Naive B cell (primary cell): ENCODE measurements at places on chromosomes 3 and 15.

DNA sequence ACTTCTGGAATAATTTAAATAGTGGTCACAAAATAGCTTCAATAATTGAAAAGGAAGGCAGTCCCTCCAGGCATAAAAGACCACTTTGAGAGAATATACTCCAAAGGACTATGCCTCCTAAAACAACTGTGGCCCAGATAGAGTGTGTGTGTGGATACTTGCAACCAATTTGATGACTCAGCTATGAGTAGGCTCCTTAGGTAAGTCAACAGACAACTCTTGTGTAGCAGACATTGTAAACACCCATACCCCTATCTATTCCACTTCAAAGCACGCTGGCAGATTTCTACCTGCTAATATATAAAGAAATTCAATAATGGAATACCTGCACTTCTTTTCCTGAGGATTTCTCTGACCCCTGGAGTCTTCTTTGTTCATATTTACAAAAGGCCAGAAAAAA is 254.5 kb downstream of the NEK10 start:
- DNase-seq = no peak

GRCh38 chr3:55075846-55076245 is 148.0 kb upstream of the LRTM1 start:
- DNase-seq = no peak

DNA sequence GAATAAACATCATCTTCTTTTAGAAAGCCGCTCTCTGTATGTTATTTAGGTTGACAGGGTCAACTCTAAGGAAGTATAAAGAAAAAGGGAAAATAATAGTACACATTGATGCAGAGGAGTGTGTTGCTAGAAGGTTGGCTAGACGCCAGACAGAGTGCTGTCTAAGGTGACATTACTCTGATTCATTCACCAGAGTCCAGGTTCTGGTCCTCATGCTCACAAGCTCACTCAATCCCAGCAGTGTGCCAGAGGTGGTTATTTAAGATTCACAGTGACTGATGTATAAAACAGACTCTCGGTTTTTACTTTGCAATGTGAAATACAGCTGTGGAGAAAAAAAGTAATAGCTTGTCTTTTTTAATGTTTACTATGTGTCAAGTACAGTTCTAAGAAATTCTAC is 1.7 kb downstream of the CFAP44 start:
- no peak for DNase-seq

DNA sequence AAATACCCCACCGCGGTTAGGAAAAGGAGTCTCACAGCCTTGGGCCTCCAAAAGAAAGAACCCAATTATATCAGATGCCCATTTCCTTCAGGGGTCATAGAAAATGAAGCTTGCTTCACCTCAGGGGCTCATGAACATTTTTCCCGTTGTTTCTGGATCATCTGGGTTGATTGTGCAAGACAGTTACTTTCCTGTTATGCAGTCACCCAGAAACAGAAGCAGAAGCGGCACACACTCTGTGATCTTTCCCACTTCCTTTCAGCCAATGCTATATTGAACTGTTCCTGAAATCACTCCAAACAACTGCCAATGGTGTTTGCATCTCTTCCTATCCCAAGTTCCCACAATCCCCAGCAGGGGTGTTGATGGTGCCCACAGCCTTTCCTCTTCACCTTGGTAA is 295.6 kb upstream of the RASGRP1 start:
- no peak for DNase-seq

DNA sequence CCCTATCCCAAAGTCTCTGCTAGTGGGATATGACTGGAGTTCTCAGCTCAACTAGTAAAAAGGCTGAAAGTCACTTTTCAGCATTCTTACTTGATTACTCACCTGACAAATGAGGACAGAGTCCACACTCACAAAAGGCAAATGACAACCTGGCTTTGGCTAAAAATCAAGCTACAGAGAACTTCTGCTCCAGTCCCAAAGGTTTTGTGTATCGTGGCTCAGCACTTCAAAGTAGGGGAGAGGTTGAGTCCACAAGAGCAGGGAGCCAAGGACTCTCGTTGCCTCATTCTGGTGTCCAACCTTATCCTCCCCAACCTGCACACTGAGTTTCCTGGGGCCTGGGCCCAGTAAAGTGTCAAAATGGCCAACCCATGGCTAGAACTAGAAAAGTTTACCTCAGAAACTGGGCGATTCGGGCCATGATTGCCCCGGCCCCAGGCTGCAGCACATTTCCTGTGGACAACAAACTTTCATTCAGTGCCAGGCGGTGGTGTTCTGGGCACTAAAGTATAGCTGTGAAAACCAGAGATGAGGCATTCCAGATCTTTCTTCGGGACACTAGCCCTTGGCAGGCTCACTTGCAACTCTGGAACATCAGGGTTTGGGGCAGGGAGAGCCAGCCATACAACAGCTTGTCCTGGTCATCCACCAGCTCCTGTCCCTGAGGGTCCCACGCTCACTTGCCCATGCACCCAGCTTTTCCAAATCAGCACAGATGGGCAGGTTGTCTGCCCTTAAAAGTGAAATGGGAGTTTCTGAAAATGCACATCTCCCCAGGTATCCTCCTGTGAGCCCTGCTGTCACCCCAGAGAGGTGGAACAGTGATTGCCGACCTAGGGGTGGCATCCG is 3.1 kb downstream of the ACAA1 start:
- no peak for DNase-seq
